ENCODE measurements at places on chromosomes 1 and 21.

- no peak for DNase-seq
Observed at GRCh38 chr1:169483500-169483966, 2.2 kb downstream of the SLC19A2 start.

DNA sequence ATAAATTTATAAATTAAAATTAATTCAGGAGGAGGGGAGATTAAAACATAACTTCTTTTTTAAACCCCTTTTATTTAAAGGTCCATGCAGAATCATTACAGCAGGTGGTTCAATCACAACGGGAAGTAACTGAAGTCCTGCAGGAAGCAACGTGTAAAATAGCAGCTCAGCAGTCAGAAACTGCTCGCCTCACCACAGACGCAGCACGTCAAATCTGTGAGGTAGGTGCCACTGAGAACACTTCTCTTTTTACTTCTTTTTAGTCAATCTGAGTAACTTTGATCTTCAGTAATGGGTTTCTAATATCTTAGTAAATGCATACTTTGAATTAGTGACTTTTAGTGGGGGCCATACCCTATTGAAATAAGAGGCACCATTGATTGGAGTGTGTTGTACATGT, 87.0 kb downstream of the CEP350 start:
- no peak for DNase-seq

- DNase-seq, result no peak
Observed at GRCh38 chr1:235873045-235873444, 6.3 kb upstream of the LYST start.

DNA sequence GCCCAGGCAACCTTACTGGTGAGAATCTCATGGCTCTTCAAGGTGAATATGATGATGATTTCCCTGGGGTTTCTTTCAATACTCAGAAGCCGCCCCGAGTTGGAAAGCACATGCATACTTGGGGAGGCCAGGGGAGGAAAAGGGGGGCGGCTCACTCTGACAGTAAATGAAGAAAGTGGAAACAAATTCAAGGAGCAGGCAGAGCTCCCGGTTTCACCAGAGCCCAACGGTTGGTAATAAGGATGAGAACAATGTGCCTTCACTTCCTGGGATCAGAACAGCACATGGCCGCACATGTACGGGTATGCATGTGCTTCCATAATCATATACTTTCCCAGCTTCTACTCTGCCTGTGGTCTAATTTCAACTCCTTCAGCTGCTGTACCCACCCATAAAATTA, 3.8 kb upstream of the ARHGEF2 start:
- no peak for DNase-seq

DNA sequence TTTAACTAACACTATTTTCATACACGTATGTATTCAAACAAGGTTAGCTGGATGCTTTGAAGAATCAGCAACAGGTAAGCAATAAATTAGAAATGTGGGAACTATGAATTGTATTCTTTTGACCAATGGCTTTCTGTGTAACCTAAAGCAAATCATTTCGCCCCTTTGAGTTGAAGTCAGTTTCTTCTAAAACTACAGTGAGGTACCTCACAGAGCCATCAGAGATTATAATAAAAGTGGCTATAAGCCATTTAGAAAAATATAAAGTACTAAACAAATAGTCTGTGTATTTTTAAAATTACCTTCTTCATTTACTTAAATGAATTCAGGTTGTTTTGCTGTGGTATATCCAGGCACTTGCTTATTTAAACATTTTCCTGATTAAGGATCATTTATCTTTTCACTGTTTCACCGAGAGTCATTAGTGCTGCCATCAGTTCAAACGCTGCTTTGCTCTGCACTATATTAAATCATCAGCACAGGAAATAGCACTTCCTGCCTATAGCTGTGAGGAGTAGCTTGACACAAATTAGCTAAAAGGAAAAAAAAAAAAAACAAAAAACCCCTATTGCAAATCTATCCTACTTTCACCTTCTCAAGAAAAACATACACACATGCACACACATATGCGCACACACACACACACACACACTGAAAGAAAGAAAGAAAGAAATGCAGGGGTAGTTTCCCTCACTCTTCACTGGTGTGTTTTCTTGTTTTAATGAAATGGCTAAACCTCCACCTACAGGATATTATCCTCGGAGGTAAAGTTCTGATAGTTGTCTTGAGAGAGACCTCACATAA, 39.8 kb upstream of the C1orf105 start:
- no peak for DNase-seq

DNA sequence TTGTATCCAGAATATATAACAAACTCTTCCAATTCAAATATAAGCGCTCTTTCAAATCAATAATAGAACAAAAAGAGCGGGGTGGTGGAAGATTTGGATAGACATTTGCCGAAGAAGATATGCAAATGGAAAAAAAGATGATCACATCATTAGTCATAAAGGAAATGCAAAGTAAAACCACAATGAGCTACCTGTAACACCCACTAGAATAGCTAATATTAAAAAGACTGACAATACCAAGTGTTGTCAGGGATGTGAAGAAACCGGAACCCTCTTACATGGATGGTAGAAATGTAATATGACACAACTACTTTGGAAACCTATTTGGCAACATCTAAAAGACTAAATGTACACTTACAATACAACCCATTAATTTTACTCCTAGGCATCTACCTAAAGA, 5.7 kb upstream of the TRAF5 start:
- no peak for DNase-seq

DNA sequence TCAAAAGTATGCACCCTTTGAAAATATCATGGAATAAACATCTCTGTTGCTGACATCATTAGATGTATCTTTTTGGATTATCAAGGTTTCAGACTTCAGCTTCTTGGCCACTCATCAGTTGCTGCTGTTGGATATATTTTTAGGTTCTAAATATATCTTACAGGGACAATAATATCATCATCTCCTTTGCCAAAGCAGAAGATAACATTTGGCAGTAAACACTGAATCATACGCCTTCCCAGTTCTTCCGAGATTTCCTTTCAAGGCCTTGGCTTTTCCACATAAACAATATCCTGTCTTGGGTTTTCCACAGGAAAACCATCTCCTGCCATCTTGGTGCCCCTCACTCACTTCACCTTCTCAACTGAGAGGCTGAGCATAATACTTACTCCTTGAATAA, 39.3 kb downstream of the RGS7 start:
- DNase-seq, result no peak

- no peak for DNase-seq
Observed at GRCh38 chr1:211643324-211644212, 31.9 kb downstream of the NEK2 start.

GRCh38 chr1:185574139-185574875, 159.9 kb upstream of the HMCN1 start:
- no peak for DNase-seq

GRCh38 chr21:17679002-17679600, 66.4 kb upstream of the BTG3 start:
- DNase-seq, result no peak

DNA sequence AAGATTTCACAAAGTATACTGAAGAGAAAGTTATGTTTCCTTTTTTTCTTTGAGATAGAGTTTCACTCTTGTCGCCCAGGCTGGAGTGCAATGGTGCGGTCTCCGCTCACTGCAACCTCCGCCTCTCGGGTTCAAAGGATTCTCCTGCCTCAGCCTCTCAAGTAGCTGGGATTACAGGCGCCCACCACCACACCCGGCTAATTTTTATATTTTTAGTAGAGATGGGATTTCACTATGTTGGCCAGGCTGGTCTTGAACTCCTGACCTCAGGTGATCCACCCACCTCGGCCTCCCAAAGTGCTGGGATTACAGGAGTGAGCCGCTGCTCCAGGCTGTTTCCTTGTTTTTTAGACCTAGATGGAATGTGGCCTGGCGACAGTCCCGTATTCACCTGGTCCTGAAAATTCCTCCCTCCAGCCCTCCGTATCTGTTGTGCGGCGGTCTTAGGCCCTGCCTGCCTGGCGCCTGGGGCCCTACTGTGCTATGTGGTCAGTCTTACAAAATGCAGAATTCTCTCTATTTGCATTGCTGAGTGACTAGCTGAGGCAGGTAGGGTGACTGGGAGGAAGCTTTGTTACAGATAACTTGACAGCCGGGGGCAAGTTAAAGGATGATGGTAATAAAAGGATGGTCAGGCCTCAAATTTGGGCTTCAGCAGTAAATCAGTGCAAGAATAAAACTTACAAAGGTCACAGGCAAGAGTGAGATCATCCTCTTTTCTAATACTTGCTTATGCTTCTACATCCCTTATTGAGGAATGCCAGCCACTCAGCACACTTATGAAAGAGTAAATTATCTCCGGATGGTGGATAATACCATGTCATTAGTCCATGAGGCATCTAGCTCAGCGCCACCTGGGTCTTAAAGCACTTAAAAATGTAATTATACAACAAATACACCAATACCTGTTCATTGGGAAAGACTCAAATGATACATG, 30.3 kb downstream of the PARK7 start:
- no peak for DNase-seq

- no peak for DNase-seq
Observed at GRCh38 chr1:69055194-69055593, 512.5 kb upstream of the LRRC7 start.

- no peak for DNase-seq
Observed at GRCh38 chr1:238489006-238489405, 598.3 kb upstream of the ZP4 start.

- DNase-seq, result no peak
Observed at GRCh38 chr1:211487082-211487481, 4.9 kb downstream of the RD3 start.

DNA sequence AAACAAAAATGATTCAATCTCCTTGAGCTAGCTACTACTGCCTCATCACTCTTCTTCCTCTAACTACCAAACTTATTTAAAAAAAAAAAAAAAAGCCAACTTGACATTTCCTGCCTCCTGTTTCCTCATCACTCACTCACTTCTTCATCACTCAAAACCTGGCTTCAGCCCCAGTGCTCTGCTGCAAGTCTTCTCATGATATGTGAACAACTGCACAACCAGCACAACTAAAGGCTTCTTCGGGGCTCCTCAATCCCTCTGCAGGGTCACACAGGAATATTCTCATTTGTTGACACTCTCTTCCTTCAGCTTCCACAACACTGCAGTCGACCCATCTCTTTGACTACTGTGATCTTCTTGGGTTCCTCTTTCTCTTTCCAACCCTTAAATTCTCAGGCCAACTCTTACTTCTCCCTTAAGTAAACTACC, 7.6 kb downstream of the MTF1 start:
- DNase-seq, result no peak

Measured in dorsolateral prefrontal cortex (tissue), 122 donors.